ENCODE measurements at places on chromosomes 2 and 18. TPM values are rescaled to one million over a fixed set of nuclear protein-coding genes. Genes with fewer than 3 reads are reported as not detected.

MDH1B gene
- 0.33 TPM for total RNA-seq

GRCh38 chr2:181411105-181411849 is 45.9 kb upstream of the ITGA4 start:
- no peak for DNase-seq

DNA sequence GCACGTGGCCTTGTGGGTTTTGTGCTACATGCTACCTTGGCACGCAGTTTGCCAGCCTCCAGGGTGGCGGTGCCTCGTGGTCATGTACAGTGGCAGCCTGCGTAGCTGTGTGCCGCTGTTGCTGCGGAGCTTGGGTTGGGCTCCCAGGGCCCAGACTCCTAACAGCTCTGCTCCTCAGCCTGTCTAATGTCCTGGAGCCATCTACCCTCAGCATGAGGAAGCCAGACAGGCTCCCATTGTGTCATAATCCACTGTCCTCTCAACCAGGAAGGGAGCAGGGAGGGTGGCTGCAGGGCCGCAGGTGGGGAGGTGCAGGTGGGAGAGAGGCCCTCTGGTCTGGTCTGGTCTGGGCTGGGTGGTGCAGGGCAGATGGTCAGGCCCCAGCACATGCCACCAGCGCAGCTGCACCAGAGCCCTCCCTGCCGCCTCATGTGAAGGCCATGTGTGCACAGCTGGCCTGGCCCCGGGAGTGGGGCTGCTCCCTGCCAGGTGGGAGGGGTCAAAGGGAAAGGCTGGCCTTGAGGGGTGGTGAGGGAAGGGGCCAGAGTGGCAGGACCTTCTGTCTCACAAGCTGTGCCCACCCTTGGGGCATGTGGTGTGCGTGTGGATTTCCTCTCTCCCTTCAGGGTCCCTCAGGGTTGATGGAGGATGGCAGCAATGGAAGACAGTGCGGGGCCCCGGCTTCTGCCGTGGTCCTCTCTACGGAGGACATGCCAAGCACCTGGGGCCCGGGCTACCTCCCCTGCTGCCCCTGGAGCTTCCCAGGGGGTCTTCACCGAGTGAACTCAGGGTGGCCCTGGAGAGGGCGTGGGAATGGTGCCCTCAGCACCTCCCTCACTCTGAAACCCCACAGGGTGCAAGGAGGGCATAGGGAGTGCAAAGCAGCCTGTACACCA is 4.8 kb downstream of the ATOH8 start:
- no peak for DNase-seq

DNA sequence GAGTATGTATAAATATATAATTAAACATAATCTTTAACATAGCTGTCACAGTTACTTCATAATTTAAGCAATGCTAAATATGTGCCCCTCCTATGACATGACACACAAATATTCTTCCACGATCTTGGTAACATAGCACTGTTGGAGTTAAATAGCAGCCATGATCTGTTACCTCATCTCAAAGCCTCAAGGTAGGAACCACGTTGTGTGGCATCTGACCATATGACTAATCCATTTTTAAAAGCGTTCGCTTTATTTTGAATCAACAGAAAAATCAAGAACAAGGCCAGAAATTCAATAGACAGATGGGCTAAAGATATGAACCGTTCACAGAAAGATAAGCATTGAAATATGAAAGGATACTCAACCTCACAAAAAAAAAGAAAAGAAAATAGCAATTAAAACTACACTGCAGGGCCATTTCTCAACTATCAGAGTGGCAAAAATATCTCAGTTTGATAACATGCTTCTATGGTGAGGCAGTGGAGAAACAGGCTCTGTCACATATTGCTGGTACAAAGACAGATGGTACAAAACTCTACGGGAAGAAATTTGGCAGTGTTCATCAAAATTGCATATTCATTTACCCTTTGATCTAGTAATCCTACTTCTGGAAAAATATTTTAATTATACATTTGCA is 105.9 kb downstream of the TMX3 start:
- DNase-seq = no peak

TGFBRAP1 gene
- 47.8 TPM for total RNA-seq

DNA sequence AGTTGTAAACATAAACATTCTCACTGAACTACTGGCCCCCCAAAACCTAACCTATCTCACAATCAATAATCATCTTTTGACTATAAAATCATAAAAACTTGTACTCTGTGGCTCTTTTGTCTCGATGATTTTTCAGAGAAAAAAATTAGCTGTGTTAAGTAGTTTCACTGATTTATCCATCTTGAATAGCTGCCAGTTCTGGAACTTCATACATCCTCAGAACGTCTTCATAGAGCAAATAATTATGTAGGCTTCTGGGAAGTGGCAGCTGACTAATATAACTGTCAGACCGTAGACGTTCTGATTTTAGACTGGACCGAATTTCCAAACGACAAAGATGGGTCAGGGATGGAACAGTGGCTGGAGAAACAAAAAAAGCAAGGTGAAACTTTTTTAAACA is 97.3 kb upstream of the CHAC2 start:
- no peak for DNase-seq

MAL gene
- total RNA-seq = 4.8 TPM

DNA sequence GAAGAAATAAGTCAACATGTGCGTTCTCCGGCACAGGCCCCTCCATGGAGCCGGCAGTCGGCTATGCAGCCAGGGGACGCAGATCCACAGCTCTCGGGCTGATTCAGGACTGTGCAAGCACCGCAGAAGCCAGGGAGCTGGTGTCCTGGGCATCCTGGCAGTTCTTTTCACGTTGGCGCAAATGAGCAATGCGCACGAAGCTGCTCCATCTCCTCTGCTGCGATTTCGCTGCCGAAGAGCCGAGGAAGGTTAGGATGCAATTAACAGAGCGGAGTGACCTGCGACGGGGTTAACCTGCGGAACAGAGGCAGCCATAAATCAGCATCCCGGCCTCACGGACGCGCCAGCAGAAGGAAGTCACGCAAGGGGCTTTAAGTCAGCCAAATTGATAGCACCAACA is 107.1 kb upstream of the POU3F3 start:
- no peak for DNase-seq

- no peak for DNase-seq
These were observed 301.8 kb downstream of the EXOC6B start for GRCh38 chr2:72524071-72524470.

DNA sequence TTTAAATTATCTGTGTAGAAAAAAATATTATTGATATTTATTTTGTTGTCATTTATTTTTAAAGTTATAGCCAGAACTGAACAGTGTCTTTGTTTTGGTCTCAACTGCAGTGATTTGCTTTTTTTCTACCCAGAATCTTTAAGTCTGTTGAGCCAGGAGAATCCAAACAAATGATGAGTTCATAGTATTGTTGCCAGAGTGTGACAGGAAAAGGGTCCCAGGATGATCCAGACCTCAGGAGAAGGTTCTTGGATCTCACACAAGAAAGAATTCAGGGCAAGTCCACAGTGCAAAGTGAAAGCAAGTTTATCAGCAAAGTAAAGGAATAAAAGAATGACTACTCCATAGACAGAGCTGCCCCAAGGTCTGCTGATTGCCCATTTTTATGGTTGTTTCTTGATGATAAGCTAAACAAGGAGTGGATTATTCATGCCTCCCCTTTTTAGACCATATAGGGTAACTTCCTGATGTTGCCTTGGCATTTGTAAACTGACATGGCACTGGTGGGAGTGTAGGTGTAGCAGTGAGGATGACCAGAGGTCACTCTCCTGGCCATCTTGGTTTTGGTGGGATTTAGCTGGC is 127.1 kb downstream of the AGPS start:
- DNase-seq = no peak

HAAO gene
- total RNA-seq = not detected

- DNase-seq = no peak
These were observed 115.1 kb downstream of the CMPK2 start for GRCh38 chr2:6750411-6751158.

ANKRD53 gene
- 0.51 TPM for total RNA-seq

LRP2 gene
- 0.05 TPM for total RNA-seq

GRCh38 chr18:22465859-22466457 is 48.2 kb upstream of the CTAGE1 start:
- peak; percentile 69 for DNase-seq

AQP12A gene
- total RNA-seq = not detected

EMILIN1 gene
- total RNA-seq = 33.7 TPM

LYG1 gene
- 0.28 TPM for total RNA-seq

GRCh38 chr2:24509425-24509824 is 18.4 kb downstream of the NCOA1 start:
- DNase-seq = no peak

CFAP65 gene
- not detected for total RNA-seq

GRCh38 chr2:174465327-174465726 is 21.5 kb downstream of the GPR155 start:
- no peak for DNase-seq

DNA sequence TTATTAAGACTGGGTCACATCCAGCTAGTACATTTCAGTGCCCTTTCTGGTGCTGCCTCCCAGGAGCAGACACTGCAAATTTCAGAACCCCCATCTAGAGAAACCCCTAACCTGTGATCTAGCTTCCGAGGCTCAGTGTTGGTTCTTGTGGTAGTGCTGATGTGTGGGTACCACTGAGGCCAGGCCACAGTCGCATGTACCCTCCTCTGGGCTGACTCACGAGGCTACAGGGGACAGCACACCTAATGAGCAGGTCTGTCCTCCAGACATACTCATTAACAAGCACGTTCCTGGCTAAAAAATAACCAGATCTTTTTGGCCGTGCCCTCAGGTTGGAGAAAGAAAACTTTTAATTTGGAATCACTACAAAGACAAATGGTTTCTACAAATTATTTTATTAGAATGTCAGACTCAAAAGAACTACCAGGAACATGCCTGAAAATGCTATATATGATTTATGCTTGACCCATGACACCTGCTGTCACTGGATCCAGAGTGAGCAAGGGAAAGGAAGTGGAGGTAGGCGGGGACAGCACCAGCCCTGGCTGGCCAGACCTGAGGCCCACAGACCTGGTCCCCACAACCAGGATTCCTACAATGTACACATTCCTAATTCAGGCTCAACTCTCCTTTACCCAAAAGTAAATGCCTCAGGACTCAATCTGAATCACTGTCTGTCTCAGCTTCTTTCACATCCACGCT is 8.5 kb downstream of the CIAO1 start:
- no peak for DNase-seq

GRCh38 chr18:12911929-12912703 is 28.1 kb upstream of the PTPN2 start:
- DNase-seq = peak; percentile 13

DNA sequence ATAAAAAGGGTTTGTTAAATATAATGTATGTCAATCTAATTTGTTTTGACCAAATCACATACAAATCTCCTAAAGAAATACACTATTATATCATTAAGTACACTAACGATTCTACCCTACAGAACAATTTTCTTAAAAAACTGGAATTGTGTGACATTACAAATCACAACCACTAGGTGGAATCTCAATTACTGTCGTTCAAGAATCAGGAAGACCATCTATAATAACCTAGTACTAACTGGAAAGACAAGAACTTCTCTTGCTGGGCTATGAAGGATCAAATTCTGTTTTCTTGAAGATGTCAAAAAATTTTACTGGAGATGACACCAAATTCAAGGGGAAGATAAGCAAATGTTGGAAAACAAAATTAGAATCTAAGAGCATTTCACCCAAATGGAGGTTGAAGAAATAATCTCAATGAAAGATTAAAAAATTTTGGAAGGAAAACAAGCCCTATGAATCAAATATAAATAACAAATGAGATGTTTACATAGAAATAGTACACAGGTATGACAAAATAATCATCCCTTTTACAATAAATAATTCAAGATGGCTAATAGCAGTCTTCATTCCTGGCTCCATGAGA is 110.9 kb downstream of the STK39 start:
- peak; percentile 69 for DNase-seq

SLC4A3 gene
- 0.17 TPM for total RNA-seq

DNA sequence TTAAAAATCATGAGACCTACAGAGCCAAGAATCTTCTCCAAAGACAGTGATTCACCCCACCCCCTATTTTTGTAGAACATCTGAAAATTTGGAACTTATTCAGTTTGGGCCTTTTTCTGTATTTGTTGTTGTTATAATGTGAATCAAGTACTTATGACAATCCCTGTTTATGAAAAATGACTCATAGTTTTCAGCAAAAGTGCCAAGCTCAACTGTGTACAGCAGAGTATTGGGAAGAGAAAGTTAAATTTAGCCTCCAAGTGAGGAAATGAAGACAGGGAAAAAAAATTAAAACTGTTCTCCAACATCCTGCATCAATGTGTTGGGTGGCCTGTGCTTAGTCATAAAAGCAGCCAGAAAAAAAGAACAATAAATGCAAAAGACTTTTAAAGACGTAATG is 46.2 kb downstream of the LRATD1 start:
- no peak for DNase-seq

DNA sequence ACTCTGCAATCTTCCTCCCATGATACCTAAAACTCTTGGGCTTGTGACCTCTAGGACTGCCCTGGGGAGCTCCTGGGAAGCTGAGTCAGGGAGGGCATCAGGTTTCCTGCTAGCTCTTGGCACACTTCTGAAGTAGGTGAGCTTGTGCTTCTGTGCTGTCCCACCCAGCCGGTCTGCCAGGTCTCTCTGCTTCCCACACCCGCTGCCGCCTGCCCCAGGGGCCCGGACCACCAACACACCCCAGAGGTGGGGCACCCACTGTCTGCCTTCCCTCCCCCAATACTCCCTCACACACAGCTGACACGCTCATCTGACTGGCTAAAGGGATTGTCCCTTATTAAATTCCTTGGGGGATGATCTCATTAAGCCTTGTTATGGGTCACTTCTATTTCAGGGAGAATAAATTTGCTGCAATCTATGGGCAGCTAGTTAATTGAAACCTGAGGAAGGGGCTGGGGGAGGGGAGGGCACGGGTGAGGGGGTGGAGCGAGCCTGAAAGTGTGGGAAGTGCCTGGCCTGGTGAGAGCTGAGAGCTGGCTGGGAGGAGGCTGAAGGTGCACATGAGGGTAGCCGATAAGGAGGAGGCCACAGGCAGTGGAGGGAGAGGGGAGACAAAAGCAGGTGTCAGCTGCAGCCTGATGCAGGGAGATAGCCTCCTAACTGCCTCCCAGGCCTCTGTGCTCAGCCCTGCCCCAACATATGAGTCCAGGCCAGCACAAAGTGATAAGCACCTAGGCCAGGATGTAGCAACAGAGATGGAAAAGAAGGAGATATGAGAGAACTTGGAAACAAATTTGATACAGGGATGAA is 48.8 kb downstream of the HAUS1 start:
- DNase-seq = no peak
